ENCODE measurements at places on chromosomes 11 and 22. TPM values are rescaled to one million over a fixed set of nuclear protein-coding genes. Genes with fewer than 3 reads are reported as not detected.

The NXPE4 gene
- total RNA-seq = not detected

The FLRT1 gene
- total RNA-seq = 0.25 TPM

- no peak for DNase-seq
- no peaks in the 10 kb centered on the region for H3K4me1 ChIP-seq
- no peaks in the 10 kb centered on the region for H3K27me3 ChIP-seq
- no peak overlapping the region for H3K27ac ChIP-seq
- H3K36me3 ChIP-seq = no peaks in the 10 kb centered on the region
- no peak overlapping the region for H3K4me3 ChIP-seq
Observed at GRCh38 chr11:36142439-36142838, 146.8 kb downstream of the COMMD9 start.

DNA sequence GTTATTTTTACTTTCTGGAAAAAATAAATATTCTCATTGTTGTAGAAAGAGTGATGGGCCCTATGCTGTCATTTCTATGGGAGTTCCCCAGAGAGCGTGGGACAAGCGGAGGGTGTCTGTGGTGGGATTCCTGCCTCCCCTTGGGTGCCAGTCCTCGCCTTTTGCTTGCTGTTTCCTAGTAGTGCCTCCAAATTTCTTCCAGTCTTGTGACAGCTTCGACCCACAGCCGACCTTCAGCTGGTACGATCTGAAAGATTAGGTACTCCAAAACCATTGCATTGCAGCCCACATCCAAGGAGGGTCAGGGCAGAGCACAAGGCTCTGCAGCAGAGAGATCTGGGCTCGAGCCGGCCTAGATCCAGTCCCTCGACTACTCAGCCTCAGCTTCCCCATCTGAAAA, 58.9 kb upstream of the EMID1 start:
- H3K36me3 ChIP-seq = no peaks in the 10 kb centered on the region
- no peak overlapping the region for H3K4me3 ChIP-seq
- no peaks in the 10 kb centered on the region for H3K27me3 ChIP-seq
- no peak for DNase-seq

DNA sequence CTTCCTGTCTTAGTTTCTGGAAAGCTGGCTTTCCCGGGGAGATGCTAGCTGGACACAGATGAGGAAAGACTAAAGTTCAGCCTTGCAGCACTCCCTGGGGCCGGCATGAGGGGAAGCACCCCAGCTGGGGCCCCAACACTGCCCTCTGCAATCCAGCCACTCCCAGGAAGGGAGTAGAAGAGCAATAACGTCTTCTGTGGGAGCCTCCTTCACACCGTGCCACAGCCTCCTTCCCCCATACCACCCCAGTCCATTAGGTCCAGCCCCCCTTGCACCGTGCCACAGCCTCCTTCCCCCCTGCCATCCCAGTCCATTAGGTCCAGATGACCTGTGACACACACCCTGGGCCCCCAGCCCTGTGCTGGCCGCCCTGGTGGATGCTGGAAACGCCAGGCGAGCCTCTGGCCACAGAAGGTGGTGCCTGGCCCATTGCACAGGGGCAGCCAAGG, 44.1 kb upstream of the PRDM11 start:
- H3K27ac ChIP-seq = no peak overlapping the region
- no peaks in the 10 kb centered on the region for H3K4me1 ChIP-seq
- H3K27me3 ChIP-seq = peaks cover 52% of the 10 kb centered on the region
- no peak for DNase-seq
- no peak overlapping the region for H3K4me3 ChIP-seq

- no peak for DNase-seq
- H3K27ac ChIP-seq = no peak overlapping the region
Observed at GRCh38 chr11:115652496-115652895, 148.3 kb upstream of the CADM1 start.

Data from PC-9 (cell line).